ENCODE measurements at places on chromosomes 16 and 17.

DNA sequence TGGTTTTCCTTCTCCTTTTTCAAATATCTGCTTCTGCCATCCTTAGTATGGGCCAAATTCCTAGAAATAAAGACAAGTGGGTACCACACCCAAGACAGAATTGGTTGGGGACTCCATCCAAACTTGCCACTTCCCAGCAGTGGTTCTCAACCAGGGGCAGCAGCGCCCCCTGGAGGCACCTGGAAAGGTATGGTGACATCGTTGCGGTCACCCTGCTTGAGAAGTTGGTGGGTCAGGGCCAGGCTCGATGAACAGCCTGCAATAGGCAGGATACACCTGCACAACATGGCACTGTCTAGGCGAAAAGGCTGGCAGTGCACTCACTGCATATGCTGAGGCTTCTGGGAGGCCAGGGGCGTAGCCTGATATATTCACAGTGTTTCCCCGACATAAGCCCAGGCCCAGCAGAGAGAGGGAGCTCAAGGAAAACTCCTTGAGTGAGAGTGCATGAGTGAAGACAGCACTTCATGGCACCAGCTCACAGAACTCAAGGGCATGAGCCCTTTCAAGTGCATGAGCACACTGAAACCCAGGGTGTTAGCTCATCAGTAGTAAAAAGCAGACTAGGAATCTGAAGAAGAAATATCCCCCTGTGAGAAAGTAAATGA lies 57.7 kb downstream of the CMC2 start:
- DNase-seq = no peak

DNA sequence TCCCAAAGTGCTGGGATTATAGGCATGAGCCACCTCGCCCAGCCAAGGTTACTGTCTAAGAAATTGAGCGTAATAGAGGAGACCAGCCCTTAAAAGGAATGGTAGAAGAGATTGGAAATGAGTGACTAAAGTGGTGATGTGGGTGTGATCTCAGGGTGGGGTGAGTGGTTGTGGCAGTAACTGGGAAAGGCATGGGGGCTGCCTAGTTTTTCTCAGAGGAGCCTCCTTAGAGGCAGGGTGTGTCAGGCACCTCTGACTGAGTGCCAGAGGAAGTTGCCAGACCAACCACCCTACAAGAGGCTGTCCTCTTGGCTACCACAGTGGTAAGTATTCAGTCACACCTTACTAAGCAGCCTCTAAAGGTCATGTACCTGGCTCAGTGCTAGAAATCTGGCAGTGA lies 8.9 kb downstream of the DUS2 start:
- no peak for DNase-seq

- peak; percentile 78 for DNase-seq
Measured at GRCh38 chr17:50117202-50118051, 12.5 kb downstream of the SAMD14 start.

DNA sequence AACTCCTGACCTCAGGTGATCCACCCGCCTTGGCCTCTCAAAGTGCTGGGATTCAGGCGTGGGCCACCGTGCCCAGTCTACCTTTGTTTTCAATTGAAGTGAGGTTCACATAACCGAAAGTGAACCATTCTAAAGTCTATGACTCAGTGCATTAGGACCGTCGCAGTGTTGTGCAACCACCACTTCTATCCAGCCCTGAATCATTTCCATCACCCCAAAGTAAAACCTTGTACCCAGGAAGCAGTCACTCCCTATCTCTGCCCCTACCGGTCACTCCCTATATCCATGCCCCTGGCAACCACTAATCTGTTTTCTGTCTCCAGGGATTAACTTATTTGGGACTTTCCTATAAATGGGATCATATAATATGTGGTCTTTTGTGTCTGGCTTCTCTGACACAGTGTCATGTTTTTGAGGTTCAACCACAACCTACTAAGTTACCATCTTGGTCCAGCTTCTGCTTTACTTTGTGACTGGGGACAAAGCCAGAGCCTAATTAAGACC lies 28.3 kb upstream of the CDC42EP4 start:
- DNase-seq = no peak

GRCh38 chr17:57284583-57284982 lies 28.3 kb downstream of the MSI2 start:
- DNase-seq = no peak

DNA sequence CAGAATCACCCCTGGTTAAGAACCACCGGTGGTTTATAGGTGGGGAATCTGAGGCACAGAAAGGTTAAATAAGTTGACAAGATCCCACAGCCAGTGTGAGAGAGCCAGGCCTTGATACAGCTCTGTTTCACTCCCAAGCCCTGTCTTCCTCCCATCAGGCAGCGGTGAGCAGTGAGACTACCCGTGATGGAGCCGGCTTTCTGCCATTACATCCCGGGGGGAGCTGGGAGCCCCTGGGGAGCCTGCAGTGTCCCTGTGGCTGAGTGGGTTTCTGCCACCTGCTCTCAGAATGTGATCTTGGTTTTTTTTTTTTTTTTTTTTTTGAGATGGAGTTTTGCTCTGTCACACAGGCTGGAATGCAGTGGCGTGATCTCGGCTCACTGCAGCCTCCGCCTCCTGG lies 66.4 kb downstream of the ABCC1 start:
- no peak for DNase-seq

DNA sequence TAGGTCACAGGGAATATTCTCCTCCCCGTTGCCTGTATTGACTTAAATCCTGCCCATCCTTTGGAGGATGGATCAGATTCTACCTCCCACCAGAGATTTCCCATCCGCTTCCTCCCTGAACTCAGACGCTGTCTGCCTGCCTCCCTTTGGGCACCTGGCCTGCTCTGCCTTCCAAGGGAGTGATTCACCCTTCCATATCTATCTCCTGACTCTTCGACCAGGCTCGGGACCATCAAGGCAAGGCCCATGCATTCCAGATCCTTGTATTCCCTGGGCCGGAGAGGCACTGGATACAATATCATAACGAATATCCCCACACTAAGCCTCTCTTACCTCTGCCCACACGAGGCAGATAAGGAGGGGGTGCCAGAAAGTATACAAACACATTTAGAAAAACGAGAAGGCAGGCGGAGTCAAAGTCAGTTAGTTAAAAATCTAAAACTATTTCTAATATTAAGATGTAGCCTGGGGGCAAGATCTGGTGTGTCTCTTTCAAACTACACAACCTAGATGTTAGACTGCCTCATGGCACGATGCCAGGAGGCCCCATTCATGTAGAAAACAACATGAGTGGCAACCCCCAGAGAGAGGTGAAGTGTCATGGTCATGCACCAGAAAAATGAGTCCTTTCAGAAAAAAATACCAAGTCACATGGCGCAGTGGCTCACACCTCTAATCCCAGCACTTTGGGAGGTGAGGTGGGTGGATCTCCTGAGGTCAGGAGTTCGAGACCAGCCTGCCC lies 9.2 kb downstream of the PMP22 start:
- no peak for DNase-seq

- no peak for DNase-seq
Measured at GRCh38 chr17:63099425-63099824, 133.4 kb downstream of the TANC2 start.

DNA sequence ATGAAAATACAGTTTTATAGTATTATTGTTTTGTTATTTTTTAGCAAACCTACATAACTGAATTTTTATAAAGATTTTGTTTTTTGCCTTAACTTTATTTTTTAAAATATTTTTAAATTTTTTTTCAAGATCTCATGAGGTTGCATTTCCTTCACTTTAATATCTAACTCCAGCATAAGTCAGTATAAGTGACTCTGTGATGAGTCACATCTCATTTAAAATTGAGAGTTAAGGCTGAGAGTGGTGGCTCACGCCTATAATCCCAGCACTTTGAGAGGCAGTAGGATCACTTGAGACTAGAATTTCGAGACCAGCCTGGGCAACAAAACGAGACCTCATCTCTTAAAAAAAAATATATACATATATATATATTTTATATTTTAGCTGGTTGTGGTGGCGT lies 44.0 kb downstream of the NLK start:
- DNase-seq = no peak

GRCh38 chr17:3923466-3924190 lies 7.4 kb upstream of the P2RX1 start:
- peak; percentile 68 for DNase-seq

DNA sequence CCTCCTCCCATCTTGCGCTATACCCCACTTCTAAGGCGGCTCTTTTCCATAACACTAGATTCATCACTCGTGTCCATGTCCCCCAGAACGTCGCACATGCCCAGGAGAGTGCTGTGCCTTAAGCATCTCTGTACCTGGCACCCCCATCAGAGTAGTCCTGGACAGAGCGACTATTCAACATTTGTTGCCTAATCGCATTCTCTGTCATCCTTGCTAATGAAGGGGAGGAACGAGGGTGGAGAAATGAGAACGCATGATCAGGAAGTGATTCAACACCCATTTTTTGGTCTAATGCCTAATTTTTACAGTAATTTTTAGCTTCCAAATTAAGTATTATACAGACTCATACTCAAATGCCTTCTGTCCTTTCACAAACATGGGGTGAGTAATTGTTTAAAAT lies 53.2 kb downstream of the SLC39A11 start:
- no peak for DNase-seq

DNA sequence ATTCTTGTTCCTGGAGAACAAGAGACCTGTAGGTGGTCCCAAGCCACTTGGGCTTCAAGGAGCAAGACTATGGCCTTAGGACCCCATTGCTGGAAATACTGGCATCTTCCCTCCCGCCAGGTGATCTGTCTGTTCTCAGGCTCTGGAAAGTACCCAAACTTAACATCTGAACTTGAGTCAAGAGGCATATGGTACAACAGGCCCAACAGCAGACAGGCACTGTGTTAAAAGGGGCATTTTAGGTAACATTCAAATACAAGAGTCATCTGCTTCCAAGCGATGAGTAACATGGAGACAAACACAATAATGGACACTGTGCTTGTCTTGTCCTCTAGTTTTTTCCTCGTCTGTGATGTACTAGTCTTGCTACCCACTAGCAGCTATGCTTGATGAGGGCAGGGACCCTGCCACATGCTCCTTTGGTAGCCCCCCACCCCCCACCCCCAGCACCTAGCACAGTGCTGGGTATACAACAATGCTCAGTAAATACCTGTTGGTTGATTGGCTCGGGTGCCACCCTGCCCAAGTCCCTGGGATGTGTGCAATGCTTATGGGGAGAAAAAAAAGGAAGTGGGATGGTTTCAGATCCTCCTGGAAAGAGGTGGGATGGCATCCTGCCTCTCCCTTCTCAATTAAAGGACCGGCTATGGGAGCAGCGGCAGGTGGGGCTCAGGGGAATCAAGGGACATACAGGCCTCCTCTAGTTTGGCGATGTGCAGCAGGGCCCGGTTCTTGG lies 19.4 kb downstream of the CSF3 start:
- no peak for DNase-seq

- DNase-seq = no peak
Measured at GRCh38 chr16:49350265-49351095, 23.1 kb upstream of the C16orf78 start.

DNA sequence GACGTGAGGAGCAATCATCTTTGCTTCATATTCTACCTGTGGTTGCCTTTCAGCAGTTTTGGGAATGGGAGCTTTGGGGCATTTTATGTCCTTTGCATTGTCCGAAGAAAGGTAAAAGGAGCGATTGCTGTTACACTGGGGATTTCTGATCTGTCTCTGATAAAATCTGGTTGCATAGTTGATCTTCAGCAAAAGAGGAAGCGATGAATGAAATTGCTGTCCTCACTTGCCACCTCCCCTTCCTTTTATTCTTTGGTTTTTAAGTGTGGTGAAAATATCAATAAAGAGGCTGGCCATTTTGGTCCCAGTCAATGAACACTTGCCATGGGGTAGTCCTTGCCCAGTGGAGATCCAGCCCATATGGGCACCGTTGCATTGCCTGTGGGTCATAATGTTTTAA lies 236.8 kb downstream of the MSI2 start:
- DNase-seq = no peak

GRCh38 chr17:3738562-3739295 lies 15.0 kb downstream of the HASPIN start:
- DNase-seq = no peak

DNA sequence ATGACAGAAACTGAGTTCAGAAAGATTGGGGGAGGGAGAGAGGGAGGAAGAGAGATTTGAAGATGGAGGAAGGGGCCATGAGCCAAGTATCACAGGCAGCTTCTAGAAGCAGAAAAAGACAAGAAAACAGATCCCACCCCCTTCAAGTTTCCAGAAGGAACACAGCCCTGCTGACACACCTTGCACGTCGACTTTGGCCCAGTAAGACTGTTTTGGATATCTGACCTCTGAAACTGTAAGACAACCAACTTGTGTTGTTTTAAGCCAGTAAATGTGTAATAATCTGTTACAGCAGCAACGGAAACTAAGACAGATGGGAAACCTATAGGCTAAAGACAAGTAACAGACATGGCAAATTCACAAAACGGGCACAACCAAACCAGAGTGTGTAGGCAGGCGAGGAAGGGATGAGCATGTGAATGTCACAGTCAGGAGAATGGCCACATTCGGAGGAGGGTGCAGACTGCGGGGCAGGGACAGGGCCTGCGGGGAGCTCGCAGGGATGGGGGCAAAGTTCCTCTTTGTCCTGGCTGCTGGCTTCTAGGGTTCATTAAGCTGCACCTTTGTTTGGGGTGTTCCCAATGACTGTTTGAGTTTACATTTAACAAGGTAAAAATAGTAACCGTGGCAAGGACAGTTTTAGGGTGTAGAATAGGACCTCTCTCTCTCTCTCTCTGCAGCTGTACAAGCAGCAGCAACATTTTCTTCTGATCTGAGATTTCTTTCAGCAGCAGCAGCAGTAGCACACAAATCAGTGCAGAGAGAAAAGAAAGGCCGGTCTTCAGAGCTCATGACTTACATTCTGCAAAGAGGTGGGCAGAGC lies 18.3 kb upstream of the ATP2C2 start:
- DNase-seq = no peak

DNA sequence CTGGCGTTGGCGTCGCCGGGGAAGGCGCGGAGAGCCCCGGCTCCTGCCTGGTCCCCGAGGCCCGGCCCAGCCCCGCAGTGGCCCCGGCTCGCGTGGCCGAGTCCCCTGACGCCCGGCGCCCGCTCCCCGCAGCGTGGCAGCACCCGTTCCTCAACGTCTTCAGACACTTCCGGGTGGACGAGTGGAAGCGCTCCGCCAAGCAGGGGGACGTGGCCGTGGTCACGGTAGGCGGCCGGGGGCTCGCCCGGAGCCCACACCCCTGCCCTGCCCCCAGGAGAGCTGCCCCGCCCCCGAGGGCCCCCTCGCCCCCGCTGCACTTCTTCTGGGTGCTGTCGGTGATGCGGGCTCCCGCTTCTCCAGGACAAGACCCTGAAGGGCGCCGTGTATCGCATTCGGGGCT lies 466 bp downstream of the WDR90 start:
- no peak for DNase-seq

Measured in NCI-H510A (cell line).